Metanephros (tissue), 2 donors: ENCODE measurements at places on chromosomes 4 and X. TPM values are rescaled to one million over a fixed set of nuclear protein-coding genes. Genes with fewer than 3 reads are reported as not detected.

Gene POU4F2
- total RNA-seq, result not detected

Gene RNF212
- total RNA-seq, result 9.6 TPM

Gene PABPC4L
- total RNA-seq, result 10.8 TPM

Gene ATP5ME
- 209 TPM for total RNA-seq

Gene COX7B2
- not detected for total RNA-seq

Gene SH3BP2
- total RNA-seq, result 53.7 TPM

Gene MOB1B
- total RNA-seq, result 38.1 TPM

Gene SLC30A9
- 73.1 TPM for total RNA-seq

Gene TRO
- 71.2 TPM for total RNA-seq

Gene NWD2
- total RNA-seq, result 0.06 TPM

Gene S100G
- not detected for total RNA-seq

Gene UGT2B15
- total RNA-seq, result not detected

Gene CDS1
- 15.6 TPM for total RNA-seq

Gene NXF3
- total RNA-seq, result not detected

Gene CYP4V2
- 32.9 TPM for total RNA-seq

Gene DCLK2
- total RNA-seq, result 19.7 TPM

Gene USP17L21
- total RNA-seq, result not detected

Gene GAGE2A
- total RNA-seq, result not detected

Gene MSX1
- 0.82 TPM for total RNA-seq

Gene HTN1
- not detected for total RNA-seq

Gene METAP1
- 35.4 TPM for total RNA-seq

Gene XPNPEP2
- 28.7 TPM for total RNA-seq

Gene SPACA5B
- total RNA-seq, result not detected

Gene RPS6KA6
- 10.8 TPM for total RNA-seq

Gene RADX
- 2.5 TPM for total RNA-seq

Gene RHOXF1
- 0.47 TPM for total RNA-seq

Gene THAP9
- 18.4 TPM for total RNA-seq

Gene WDR44
- total RNA-seq, result 12.3 TPM

Gene MAGEA1
- total RNA-seq, result not detected

Gene MAGEB1
- not detected for total RNA-seq

Gene DRP2
- 2.9 TPM for total RNA-seq

Gene ADH1A
- total RNA-seq, result 0.35 TPM

Gene DSPP
- total RNA-seq, result not detected

Gene WAS
- 6.4 TPM for total RNA-seq

Gene GSX2
- total RNA-seq, result not detected

Gene ALB
- total RNA-seq, result 12.1 TPM

Gene IL13RA2
- 0.58 TPM for total RNA-seq

Gene PDE6B
- total RNA-seq, result 29.0 TPM

Gene SLC16A2
- 17.9 TPM for total RNA-seq

Gene RAP2C
- 33.3 TPM for total RNA-seq

Gene HTRA3
- 22.1 TPM for total RNA-seq

Gene IL3RA
- total RNA-seq, result 6.2 TPM

Gene ZNF157
- total RNA-seq, result 0.70 TPM

Gene FAM149A
- total RNA-seq, result 38.1 TPM

Gene TSPAN5
- total RNA-seq, result 23.4 TPM

Gene NKX6-1
- not detected for total RNA-seq

Gene MRFAP1L1
- 58.4 TPM for total RNA-seq

Gene BEX4
- 45.0 TPM for total RNA-seq

Gene STPG2
- 1.4 TPM for total RNA-seq

Gene TAF7L
- total RNA-seq, result 0.18 TPM

Gene APBB2
- total RNA-seq, result 95.2 TPM

Gene ADGRG4
- total RNA-seq, result not detected

Gene HADH
- total RNA-seq, result 52.3 TPM

Gene CHRDL1
- 7.2 TPM for total RNA-seq

Gene CLDN34
- 0.23 TPM for total RNA-seq

Gene SGMS2
- 30.0 TPM for total RNA-seq

Gene SRPX2
- total RNA-seq, result 17.9 TPM

Gene RAB41
- total RNA-seq, result not detected

Gene ALG13
- total RNA-seq, result 69.1 TPM

Gene XAGE1A
- total RNA-seq, result not detected
